ENCODE measurements at places on chromosomes 5 and 9. TPM values are rescaled to one million over a fixed set of nuclear protein-coding genes. Genes with fewer than 3 reads are reported as not detected.

KIF4B gene
- not detected for polyA plus RNA-seq

PCDH12 gene
- 7.4 TPM for polyA plus RNA-seq

MLLT3 gene
- polyA plus RNA-seq = 15.8 TPM

LMAN2 gene
- polyA plus RNA-seq = 190 TPM

SPATA31C1 gene
- polyA plus RNA-seq = not detected

N4BP3 gene
- polyA plus RNA-seq = 2.4 TPM

PCAT7 gene
- 1.5 TPM for polyA plus RNA-seq
